ENCODE measurements at places on chromosomes 16 and 17.

DNA sequence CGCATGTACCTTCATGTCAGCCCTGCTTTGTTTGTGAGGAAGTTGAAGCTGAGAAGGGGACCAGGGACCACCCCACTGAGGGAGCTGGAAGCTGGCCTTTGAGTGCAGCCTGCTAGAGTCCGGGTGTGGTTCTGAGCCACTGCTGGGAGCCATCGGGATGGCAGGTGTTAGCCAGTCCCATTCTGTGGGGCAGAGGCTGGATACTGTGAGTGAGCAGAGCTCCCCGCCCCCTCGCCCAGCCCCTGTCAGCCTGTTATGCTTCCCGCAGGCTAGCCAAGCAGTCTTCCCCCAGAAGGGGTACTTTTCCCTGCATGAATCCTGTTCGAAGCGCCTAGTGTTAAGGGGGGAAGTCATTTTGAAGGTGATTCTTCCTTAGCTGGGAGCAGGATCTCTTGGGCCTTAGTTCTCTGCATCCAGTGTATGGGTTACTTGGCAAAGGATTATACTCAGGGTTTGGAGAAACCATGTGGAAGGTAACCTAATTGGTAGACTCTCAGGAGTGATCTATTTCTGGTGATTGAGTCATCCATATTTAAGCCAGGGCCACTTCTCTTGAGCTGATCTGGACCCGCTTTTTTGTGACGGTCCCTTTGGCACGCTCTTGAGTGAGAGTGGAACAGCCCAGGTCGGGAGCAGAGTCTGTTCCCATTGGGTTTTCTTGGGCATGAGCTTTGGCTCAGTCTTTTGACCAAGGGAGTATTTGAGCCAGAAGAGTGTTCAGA lies 23.8 kb downstream of the AKAP1 start:
- DNase-seq, result no peak

- DNase-seq, result no peak
Observed at GRCh38 chr17:76642994-76643393, 563 bp downstream of the ST6GALNAC1 start.

GRCh38 chr17:69605571-69605970 lies 191.1 kb downstream of the MAP2K6 start:
- no peak for DNase-seq

DNA sequence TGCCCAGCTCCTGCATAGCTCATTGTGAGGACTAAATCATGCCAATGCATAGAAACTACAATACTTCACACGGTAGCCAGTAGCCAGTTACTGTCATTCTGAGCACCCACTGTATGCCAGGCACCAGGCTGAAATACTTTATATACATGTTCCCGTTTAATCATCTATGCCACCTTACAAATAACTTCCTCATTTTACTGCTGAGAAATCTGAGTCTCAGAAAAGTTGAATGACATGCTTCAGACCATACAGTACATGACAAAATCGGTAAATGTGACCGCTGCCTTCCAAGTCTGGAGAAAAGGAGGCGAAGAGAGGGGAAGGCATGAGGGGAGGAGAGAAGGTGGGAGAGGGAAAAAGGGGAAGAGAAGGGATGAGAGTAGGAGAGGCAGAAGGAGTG lies 9.2 kb upstream of the TLCD3B start:
- no peak for DNase-seq

GRCh38 chr17:8557176-8557806 lies 73.2 kb downstream of the MYH10 start:
- DNase-seq, result no peak
